Pons (tissue), 1 donor: ENCODE measurements at places on chromosomes 16 and 17.

GRCh38 chr17:73833775-73834488, 189.7 kb upstream of the SDK2 start:
- DNase-seq = no peak

- no peak for DNase-seq
These were observed 269.8 kb upstream of the MYOCD start for GRCh38 chr17:12395733-12396354.

DNA sequence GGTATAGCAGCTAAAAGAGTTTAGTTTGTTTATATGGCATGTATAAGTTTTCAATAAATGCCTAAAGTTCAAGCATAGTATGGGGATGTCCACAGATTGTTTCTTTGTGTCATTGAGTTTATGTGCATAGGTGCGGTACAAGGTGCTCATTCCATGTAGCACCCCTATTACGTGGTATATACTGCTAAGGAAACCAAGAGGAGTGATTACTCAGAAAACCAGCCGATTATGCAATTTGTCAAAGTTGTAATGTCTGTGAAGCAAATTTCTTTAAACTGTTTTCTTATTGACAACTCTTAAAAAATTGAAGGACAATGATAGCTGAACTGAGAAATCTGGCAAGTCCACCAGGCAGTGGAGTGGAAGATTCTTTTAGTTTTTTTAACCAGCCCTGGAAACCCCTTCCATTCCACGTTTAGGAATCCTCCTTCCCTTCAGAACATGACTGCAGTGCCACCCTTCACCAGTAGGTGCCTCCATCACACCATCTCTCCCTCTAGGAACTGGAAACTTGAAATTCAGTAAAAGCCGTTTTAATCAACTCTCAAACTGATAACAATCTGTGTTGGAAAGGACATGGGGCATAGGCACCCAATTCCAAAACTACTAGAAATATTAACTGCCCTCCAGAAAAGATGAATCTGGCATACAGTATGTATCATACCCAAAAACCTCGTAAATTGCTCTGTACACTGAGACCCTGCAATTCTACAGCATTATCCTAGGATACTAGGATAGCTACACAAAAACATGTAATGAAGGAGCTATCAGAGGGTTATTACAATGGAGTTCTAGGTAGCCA, 43.5 kb downstream of the REXO5 start:
- peak; percentile 70 for DNase-seq

DNA sequence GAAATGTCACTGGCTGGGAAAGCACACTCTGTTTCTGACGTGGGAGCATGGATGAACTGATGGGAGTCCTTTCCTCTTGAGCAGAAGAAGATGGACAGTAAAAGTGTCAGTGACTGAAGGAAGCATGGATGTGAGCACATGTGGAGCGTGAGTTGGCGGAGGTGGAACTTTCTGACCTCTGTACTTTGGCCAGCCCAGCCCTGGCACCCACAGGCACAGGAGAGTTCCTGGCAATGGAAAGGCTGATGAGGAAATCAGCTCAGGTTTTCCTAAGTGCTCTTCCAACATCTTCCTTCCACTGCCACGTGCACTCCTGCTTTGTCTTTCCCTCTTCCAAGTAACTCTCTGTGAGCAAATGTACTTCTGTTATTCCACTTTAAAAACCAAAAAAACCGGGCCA, 276.8 kb downstream of the NTN1 start:
- DNase-seq = no peak

GRCh38 chr17:80365983-80366382, 49.0 kb upstream of the ENDOV start:
- DNase-seq = no peak

DNA sequence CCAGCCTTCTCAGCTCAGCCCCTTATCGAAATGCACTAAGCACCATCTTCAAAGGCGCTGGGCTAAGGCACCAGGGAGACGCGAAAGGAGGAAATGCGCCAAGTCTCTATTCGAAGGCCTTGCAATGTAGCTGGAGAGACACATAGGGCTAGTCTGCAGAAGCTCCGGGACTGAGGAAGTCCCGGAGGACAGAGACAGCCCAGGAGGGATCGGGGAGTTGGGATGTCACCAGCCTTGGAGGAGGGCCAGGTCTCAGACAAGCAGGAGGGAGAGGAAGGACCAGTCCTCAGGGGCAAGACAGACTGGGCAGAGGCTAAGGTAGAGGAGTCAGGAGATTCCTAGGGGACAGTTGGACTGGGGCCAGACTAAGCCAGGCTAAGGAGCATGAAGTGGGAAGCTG, 8.5 kb downstream of the C17orf100 start:
- no peak for DNase-seq

- DNase-seq = no peak
These were observed 458 bp downstream of the ENKD1 start for GRCh38 chr16:67666032-67666551.

- DNase-seq = no peak
These were observed 7.4 kb downstream of the XYLT1 start for GRCh38 chr16:17463335-17463734.

DNA sequence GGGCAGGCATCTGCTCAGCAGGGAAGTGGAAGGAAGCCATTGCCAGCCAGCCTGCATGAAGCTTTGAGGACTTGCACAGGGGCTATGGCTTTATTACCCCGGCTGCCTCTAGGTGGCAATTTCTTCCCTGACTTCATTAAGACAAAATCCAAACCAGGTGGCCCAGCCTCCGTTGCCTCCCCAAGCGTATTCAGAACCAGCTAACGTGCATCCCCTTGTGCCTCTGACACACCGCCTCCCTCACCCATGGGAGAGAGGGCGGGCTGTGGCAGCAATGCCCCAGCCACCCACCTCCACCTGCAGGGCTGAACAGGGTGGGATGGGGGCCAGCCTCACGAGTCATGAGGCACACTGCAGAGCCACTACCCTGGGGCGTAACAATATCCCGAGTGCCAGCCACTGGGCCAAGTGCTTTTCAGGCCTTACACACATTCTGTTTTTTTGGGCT, 6.8 kb downstream of the KIFC3 start:
- no peak for DNase-seq

- no peak for DNase-seq
These were observed 528 bp downstream of the TERB1 start for GRCh38 chr16:66800856-66801255.

DNA sequence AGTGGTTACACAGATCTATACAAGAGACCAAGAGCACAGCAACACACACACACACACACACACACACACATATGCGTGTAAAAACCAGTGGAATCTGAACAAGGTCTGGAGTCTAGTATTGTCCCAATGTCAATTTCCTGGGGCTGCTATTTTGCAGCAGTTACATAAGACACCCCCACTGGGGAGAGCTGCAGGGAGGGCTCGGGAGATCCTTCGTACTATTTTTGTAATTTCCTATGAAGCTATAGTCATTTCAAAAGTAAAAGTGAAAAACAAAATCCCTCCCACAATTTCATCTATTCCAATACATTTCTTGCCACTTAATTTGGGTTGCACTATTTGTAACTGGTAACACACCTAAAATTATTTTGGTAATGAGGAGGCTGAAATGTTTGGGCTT, 68.5 kb downstream of the C16orf95 start:
- DNase-seq = no peak

GRCh38 chr17:60720763-60721531, 43.3 kb downstream of the BCAS3 start:
- peak; percentile 83 for DNase-seq

- DNase-seq = peak; percentile 97
These were observed 176.2 kb upstream of the FAM20A start for GRCh38 chr17:68777243-68777855.

DNA sequence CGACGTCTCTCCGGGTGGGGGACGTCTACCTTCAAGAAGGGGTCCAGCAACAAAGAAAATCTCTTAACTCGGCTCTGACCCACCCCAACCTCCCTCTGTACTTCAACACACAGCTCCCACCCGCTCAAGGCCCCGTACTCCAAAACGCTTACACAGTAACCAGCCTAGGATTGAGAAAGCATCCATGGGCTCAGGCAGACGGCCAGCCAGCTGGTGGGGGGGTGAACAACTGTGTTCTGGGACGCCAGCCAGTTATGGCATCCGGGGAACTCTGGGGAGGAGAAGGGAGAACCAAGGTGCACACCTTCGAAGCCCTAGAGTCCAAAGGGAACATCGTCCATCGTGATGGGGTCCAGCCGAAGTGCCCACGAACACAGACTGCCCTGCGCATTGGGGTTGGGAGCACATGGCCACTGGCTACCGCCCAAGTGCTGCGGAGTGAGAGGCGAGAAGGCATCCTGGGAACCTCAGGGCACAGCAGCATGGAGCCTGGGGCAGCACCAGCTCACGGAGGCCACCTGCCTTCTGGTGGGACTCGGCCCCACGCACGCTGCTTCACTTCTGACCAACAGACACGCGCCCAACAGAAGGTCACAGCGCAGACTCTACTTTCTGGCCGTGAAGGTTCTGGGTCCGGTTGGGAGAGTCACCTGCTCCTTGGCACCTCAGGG, 14.3 kb downstream of the SLC16A3 start:
- peak; percentile 81 for DNase-seq

- peak; percentile 85 for DNase-seq
These were observed 10.8 kb downstream of the KCTD5 start for GRCh38 chr16:2692948-2693651.

- DNase-seq = no peak
These were observed 57.1 kb downstream of the BRIP1 start for GRCh38 chr17:61806081-61806828.

DNA sequence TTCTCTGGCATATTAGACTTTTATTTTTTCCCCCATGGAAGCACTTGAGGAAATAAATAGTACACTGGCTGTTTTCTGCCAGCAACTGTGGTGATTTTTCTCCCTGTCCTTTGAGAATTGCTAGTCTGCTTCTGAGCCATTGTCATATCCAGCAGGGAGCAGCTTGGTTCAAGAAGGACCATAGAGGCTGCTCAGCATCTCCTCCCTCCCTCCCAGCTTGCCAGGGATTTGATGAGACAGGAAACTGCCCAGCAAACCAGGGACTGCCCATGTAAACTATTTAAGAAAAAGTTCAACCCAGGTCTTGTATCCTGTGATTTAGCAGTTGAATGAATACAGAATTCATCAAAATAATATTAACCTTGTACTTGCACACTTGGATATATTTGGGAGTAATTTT, 39.5 kb downstream of the CYB5B start:
- peak; percentile 77 for DNase-seq

DNA sequence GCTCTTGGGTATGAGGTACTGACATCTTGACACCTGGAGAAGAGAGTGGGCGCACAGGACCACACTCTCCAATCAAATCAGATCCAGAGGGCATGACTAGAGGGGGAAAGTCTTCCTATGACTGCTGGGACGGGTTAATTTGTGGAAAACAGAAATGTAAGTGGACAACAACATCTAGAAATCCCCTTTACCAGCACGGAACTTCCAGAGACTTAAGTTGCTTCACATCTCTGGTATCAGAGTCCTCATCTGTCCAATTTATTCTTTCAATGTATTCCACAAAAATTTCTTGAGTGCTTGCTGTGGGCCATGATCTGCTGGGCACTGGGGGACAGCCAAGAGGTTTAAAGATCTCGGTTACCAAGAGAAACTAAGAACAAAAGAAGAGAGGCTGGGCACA, 159.2 kb downstream of the COPRS start:
- no peak for DNase-seq

DNA sequence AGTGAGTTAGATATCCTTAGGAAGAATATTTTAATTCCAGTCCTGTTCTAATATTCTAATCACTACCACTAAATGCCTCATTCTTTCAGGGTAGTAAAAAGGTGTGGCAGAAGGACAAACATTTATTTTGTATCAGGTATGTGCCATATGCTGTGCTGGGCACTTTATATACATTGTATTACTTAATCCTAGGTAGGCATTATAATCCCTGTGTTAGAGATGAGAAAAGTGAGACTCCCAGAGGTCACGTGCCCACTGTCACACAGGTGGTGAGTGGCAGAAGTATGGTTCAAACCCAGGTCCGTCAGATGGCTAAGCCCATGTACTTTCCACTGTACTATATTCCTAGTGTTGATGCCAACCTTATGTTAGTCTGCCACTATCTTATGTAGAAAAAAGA, 104.7 kb upstream of the NOG start:
- DNase-seq = no peak

GRCh38 chr17:1197379-1197778, 17.6 kb upstream of the ABR start:
- peak; percentile 86 for DNase-seq

GRCh38 chr17:74404218-74404617, 27.7 kb upstream of the GPRC5C start:
- no peak for DNase-seq

- DNase-seq = no peak
These were observed 8.6 kb upstream of the PECAM1 start for GRCh38 chr17:64399071-64399766.

- DNase-seq = no peak
These were observed 16.9 kb downstream of the POLR3K start for GRCh38 chr16:36336-36984.

DNA sequence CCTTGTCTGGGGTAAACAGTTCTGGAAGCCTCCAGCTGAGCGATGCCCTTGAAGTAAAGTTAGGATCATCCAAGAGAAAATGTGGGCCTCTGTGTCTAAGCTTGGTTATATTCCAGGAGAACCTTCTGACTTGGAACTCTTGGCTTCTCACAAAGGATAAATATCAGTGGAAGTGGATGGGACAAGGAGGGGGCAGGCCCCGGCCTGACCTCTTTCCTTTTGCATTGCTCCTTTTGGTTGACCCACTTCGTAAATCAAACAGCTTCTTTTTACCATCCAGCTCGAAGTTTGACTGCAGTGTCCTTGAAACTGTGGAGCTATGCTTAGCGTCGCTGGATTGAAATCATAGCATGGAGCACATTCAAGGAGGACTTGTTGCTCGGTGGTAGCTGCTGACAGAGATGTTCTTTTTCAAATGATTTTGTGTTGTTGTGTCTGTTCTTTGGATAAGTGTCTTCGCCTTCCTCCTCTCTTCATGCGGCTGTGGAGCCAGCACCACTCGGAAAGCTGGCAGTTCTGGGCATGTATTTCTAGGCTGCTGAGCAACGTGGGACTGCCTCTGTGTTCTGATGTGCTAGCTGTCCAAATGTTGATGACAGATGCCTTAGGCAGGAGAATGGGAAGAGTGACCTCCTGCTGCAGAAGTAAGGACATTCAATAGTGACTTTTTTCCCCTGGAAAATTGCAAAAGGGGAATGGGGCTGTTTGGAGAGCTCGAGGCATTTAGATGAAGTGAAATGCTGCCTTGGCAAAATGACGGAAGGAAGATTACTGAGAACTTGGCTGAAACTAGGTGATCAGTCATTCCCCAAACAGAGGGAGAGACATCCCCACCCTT, 4.5 kb downstream of the MINK1 start:
- DNase-seq = peak; percentile 84

DNA sequence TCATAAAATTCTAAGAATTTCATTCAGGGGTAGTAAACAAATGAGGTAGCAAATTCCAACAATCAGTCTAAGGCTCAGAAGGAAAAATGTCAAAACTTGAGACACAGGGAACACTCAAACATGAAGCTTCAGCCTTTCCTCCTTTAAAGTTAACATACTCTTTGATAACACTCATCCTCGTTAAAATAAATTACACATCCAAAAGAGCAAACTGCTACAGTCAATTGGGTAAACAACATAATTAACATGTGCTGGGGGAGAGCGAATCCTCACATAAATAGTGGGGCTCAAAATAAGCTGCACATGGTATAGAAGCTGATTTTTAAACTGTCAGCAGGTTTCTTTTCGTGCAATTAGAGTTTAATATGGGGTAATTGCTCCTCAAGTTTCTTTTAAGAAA, 12.9 kb downstream of the GRB2 start:
- DNase-seq = no peak
